ENCODE measurements at places on chromosomes 5 and 9. TPM values are rescaled to one million over a fixed set of nuclear protein-coding genes. Genes with fewer than 3 reads are reported as not detected.

- DNase-seq, result no peak
Measured at GRCh38 chr9:78301466-78301865, 4.5 kb downstream of the PSAT1 start.

- peak; percentile 29 for DNase-seq
Measured at GRCh38 chr5:474840-475661, 32.1 kb downstream of the EXOC3 start.

GRCh38 chr5:69213513-69214215 is 21.0 kb upstream of the CDK7 start:
- no peak for DNase-seq

- DNase-seq, result no peak
Measured at GRCh38 chr5:143474616-143475015, 71.1 kb upstream of the NR3C1 start.

The SPATA31E1 gene
- total RNA-seq, result not detected

DNA sequence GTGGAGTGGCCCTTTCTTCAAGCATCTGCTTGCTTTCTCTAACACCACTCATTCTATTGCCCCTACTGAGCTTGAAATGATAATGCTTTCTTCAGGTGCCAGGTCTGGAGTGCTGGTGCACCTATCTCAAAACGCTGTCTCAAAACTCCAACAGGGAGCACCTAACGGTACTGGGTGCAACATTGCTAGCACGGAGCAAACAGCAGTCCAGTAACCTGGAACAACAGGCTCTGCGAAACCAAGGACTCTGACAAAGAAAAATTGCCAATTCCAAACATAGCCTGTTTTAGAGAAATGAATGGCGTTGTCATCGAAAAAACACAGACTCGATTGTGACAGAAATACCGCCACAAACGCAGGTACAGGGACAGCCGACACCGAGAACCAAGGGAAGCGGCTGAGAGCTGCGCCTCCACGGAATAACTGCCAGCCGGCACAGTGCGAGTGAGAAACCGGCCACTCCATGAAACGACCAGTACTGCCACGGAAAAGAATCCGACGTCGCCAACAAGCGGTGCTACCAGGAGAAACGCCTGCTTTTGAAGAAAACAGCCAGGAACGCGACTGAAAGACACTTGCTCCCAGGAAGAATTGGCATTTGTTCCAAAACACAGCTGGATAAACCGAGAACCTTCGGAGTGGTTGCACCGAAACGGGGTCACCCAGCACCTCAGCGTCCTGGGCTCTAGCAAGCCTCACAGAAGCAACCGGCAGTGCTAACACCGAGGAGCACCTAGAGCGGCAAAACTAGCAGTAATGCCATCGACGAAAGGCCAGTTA is 3.1 kb downstream of the ANXA2R start:
- peak; percentile 36 for DNase-seq

DNA sequence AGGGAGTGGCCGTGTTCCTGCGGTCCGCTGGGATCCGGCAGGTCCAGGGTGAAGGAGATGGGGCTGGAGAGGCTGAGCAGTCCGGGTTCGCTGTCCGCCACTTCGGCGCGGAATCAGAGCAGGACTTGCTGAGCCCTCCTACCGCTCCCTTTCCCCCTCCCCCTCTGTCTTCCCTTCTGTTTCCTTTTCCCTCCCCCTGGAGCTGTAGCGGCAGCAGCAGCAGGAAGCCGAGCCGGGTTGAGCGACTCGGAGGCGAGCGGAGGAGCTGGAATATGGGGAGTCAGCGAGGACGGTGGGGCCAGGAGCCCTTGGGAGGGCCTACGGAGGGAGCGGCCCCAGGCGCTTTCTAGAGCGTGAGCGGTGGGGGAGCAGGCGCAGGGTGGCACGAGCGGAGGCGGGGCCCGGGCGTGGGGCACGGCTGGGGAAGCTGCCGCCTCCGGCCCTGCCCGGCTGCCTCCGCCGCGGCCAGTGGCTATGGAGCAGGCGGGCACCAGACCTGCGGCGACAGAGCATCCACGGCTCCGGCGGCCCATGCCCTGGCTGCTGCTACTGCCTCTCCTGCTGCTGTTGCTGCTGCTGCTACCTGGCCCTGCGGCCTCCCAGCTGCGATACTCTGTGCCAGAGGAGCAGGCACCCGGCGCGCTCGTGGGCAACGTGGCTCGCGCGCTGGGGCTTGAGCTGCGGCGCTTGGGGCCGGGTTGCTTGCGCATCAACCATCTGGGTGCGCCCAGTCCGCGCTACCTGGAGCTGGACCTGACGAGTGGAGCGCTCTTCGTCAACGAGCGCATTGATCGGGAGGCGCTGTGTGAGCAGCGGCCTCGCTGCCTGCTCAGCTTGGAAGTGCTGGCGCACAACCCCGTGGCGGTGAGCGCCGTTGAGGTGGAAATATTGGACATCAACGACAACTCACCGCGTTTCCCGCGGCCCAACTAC is at the start of gene PCDHAC2:
PCDHAC2 (plus strand) TSS at position 184 of the 933 bp plus-strand sequence; CDS start at position 475, 291 bp downstream.
- DNase-seq, result peak; percentile 4

The FAM221B gene
- 0.28 TPM for total RNA-seq

GRCh38 chr9:38443597-38443996 is 19.3 kb upstream of the IGFBPL1 start:
- no peak for DNase-seq

GRCh38 chr5:123700624-123701287 is 188.8 kb downstream of the CSNK1G3 start:
- DNase-seq, result no peak

The C5orf22 gene
- 28.9 TPM for total RNA-seq

The TAF11L5 gene
- not detected for total RNA-seq

GRCh38 chr5:150763023-150763769 is 4.4 kb upstream of the DCTN4 start:
- DNase-seq, result peak; percentile 23

- DNase-seq, result no peak
Measured at GRCh38 chr5:117973785-117974184, 1014.6 kb downstream of the DTWD2 start.

DNA sequence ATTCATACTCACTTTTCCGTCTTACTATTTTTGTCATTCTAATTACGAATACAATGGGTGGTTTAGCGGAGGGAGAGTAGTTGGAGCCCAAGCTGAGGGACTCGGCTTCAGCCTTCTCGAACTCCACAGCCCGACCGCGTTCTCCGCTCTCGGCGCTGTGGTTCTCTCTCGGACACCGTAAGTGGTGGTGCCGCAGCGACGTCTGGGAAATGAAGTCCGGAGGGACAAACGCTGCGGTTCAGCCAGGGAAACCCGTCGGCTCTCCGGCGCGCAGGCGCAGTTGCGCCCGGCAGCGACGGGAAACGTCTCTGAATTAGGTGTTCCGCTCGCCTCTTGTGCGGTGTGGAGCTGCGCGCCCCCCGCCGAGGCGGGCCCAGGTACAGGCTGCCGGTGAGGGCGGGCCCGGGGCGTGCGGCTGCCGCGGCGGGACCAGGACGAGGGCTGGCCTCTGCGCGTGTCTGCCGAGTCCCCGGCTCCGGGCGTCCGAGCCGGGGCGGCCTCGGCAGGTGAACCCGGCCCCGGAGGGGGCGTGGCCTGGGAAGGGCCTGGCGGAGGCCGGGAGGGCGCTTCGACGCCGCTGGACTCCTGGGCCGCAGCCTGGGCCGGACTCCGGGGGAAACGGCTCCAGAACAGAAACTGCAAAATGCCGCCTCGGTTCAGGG is at the start of gene ZNF879:
ZNF879 (plus strand) TSS at position 277 of the 662 bp plus-strand sequence. CDS start 1,201 bp downstream, outside the sequence.
- DNase-seq, result peak; percentile 93

- no peak for DNase-seq
Measured at GRCh38 chr5:39076757-39077728, 2.8 kb upstream of the RICTOR start.

The INSL6 gene
- not detected for total RNA-seq

GRCh38 chr5:73996151-73996755 is 370.3 kb downstream of the ARHGEF28 start:
- DNase-seq, result no peak

- no peak for DNase-seq
Measured at GRCh38 chr9:18896531-18897179, 136.4 kb downstream of the SAXO1 start.

DNA sequence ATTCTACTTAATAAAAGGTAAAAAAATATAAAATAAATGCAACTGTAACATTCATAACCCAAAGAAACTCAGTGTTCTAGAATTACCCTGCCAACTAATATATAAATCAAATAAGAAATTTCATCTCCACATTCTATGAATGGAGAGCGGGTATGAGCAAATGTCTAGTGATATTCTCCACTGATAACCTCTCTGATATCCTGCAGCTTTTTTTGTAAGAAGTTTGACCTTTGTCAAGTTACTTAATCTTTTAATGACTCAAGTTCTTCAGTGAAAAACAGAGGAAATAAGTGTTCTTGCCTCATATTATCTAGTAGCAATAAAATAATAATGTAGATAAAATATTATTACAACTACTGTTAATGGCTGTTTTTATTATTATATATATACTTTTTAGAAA is 1275.6 kb upstream of the CDH9 start:
- DNase-seq, result no peak

DNA sequence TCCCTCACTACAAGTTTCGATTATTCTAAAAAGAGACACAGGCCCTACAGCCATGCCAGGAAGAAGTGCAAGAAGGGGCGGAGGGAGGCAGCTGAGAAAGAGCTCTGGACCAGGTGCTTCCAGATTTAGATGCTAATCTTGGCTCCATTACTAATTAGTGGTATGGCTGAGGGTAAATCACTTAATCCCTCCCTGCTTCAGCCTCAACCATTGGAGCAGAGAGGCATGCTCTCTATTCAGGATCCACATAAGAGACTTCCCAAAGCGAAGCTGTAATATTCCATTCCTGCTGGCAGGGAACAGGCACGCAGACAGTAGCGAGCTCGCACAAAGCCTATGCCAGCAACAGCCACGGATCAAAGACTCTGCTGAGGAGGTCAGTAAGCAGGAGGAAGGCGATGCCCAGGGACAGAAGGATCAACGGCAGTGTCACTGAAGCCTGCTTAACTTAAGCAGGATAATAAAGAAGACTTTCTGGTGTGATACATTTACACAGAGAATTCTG is 24.2 kb downstream of the LIFR start:
- DNase-seq, result no peak

The CATSPER3 gene
- 0.70 TPM for total RNA-seq

- DNase-seq, result no peak
Measured at GRCh38 chr5:4295663-4296339, 700.2 kb downstream of the IRX1 start.

GRCh38 chr5:1247811-1248210 is 22.6 kb downstream of the SLC6A18 start:
- no peak for DNase-seq

The WNK2 gene
- total RNA-seq, result 279 TPM

The CARD6 gene
- total RNA-seq, result 1.9 TPM

DNA sequence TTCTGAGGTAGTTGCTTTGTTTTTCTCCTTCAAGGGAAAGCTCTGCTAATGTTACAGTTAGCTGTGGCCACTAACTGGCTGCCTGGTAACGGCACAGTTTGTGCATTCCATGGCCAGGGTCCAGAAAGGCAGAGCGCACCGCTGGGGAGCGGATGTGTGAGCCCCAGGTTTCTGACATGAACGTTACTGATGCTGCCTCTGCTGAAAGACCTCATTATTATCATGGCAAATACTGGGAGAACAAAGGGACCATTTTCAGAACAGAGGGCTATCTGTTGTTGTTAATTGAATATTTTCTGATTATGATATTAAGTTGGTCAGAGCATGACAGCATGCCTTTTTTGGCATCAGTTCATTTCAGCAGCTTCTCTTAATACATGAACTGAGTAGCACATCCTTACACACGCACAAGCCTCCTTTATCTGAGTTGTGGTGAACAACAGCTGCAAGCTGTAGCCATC is 134.1 kb downstream of the NUDT12 start:
- no peak for DNase-seq

The MEF2C gene
- 10.0 TPM for total RNA-seq

DNA sequence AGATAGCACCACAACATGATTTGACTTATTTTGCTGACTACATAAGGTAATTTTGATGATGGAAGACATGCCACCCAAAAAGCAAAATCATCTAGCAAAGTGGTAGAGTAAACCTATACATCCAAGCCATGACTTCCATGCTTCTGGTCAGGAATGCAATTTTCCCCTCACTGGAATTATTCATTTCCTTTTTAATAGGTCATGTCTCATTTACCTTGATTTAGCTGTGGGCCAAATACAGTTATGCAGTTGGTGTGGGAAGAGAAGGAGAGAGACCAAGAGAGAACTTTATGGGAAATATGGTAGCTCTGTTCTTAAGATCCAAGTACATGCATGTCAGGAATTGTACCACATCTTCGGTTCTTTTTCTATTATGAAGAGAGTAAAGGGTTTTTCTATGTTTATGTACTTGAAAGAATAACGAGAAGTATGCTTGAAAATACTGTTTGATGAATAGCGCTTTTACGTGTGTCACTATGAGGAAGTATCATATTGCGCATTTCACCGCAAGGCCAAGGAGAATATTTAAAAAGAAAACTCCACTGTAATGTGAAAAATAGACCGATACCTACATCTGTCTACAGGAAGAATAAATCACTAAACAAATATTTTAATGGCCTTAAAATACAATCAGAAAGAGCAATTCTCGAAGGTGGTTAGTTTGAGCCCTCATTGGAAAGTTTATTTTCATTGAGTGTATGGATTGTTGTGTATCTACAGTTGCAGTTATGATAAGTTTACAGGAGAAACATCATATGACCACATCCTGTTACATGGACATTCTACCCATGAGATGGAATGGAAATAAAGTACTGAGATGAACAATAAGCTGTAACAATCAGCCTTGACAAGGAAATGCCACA is 134.0 kb downstream of the FOXD1 start:
- DNase-seq, result no peak

The IFNE gene
- total RNA-seq, result not detected

GRCh38 chr5:142133330-142134206 is 25.0 kb downstream of the NDFIP1 start:
- DNase-seq, result no peak

The REEP2 gene
- 3.1 TPM for total RNA-seq

The RNF183 gene
- total RNA-seq, result 1.3 TPM

DNA sequence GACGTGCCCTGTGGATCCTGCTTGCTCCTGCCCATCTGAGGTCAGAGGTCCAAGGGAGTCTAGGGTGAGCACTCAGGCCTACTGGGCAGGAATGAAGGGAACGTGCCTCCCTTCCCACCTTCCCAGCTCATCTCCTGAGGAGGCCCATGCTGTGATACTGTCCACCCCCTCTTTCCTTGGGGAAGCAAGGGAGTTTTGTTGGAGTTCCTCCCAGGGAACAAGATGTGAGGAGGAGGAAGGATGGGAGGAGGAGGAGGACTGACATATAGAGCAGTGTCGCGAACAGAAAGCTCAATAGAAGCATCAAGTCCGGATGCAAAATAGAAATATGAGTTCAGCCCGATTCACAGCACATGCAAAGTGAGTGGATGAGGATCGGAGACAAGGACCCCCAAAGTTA is 41.0 kb downstream of the SLC6A7 start:
- no peak for DNase-seq

The INSYN2B gene
- not detected for total RNA-seq

DNA sequence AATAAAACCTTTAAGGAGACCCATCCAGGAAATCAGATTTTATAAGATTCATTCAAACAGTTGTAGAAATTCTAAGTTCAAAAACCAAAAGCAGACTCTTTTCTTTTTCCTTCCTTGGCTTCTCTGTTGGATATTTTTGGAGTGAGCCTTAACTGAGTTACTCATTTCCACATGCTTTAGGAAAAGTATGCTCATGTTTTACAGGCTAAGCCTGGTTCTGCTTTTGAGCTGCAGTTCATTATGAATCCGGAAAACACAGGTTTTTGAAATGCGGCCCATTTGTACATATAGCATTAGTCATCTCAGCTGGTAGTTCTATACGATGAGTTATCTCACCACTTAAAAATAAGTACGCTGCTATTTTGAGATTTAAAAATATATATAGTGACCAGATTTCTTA is 156.6 kb upstream of the DMRT1 start:
- DNase-seq, result no peak
